ENCODE measurements at places on chromosomes 16 and 17. TPM values are rescaled to one million over a fixed set of nuclear protein-coding genes. Genes with fewer than 3 reads are reported as not detected.

GRCh38 chr16:70688246-70688742 lies 2.4 kb upstream of the MTSS2 start:
- DNase-seq, result no peak
- H3K36me3 ChIP-seq, result no peaks in the 10 kb centered on the region
- no peak overlapping the region for H3K4me3 ChIP-seq
- H3K27me3 ChIP-seq, result peaks cover 9% of the 10 kb centered on the region

DNA sequence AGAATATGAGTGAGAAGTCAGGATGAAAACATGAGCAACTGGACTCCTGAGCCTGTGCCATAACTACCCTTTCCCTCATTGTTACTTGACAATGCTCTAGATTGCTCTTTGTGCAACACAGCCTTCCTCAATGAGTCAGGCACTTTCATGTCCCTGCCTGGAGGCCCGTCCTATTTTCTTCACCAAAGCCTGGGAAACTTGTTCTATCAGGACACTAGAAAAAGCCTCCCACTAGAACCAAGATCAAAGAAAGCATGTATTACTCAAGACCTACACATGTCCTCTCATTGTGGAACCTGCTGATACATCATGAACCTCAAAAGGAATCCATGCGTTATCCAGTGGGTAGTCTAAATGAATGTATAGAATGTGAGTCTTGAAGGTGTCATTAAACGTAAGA lies 624.5 kb downstream of the TOX3 start:
- no peaks in the 10 kb centered on the region for H3K4me1 ChIP-seq
- H3K27ac ChIP-seq, result no peak overlapping the region
- no peak overlapping the region for H3K4me3 ChIP-seq
- DNase-seq, result no peak

- H3K27me3 ChIP-seq, result peaks cover 20% of the 10 kb centered on the region
- H3K27ac ChIP-seq, result no peak overlapping the region
- H3K4me1 ChIP-seq, result no peaks in the 10 kb centered on the region
- H3K4me3 ChIP-seq, result no peak overlapping the region
These were observed 63.9 kb upstream of the HLF start for GRCh38 chr17:55200904-55201303.

GRCh38 chr16:29891525-29892457 lies 7.6 kb downstream of the SEZ6L2 start:
- no peaks in the 10 kb centered on the region for H3K4me1 ChIP-seq
- H3K27ac ChIP-seq, result no peak overlapping the region
- H3K27me3 ChIP-seq, result no peaks in the 10 kb centered on the region
- no peaks in the 10 kb centered on the region for H3K36me3 ChIP-seq
- no peak for DNase-seq

DNA sequence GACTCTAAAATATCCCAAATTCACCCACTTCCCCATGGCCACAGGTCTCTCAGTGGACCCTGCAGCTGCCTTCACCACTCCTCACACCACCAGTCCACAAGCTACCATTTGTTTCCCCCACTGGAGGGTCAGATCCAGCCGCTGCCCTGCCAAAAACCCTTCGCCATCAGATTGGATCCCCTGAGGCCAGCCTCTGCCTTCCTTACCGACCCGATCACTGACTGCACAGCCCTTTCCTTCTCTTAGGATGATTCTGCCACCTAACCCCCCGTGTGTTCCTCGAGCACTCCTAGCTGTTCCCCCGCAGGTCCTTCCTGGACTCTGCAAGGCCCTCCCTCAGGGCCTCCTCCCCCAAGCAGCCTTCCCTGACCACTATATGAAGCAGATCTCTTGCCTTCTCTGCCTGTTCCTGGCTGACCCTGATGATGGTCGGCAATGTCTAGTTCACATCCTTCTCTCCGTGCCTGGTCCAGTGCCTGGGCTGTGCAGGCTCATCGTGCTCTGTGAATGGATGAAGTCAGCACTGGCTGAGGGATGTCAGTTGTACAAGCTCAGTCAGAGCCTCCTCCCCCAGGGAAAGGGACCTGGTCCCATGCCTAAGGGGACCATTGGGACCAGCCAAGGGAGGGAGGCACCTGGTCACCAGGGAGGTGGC lies 46.0 kb downstream of the CPNE2 start:
- peaks cover 65% of the 10 kb centered on the region for H3K4me1 ChIP-seq
- H3K27me3 ChIP-seq, result no peaks in the 10 kb centered on the region
- H3K36me3 ChIP-seq, result peaks cover 14% of the 10 kb centered on the region
- peak overlapping the region; percentile 36 for H3K27ac ChIP-seq

DNA sequence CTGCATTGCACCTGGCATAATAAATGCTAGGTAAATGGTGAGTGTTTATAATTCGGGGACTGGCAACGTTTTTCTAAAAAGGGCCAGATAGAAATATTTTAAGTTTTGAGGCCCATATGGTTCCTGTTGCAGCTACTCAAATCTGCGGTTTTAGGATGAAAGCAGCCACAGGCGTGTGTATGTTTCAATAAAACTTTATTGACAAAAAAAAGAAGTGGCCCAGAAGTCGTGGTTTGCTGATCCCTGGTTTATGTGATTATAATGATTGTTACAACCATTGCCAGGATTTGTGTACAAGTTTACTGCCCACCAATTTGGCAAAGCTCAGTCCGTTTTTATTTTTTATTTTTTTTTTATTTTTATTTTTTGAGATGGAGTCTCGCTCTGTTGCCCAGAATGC lies 536.1 kb downstream of the XYLT1 start:
- no peak overlapping the region for H3K27ac ChIP-seq
- DNase-seq, result no peak
- peaks cover 13% of the 10 kb centered on the region for H3K27me3 ChIP-seq

- peaks cover 36% of the 10 kb centered on the region for H3K36me3 ChIP-seq
- H3K4me1 ChIP-seq, result peaks cover 12% of the 10 kb centered on the region
- H3K27ac ChIP-seq, result peak overlapping the region; percentile 57
- no peaks in the 10 kb centered on the region for H3K27me3 ChIP-seq
- H3K4me3 ChIP-seq, result no peak overlapping the region
- DNase-seq, result no peak
These were observed 5.7 kb downstream of the TMED6 start for GRCh38 chr16:69345923-69346322.

Gene TCAP
- total RNA-seq, result 1.8 TPM

Gene GCGR
- total RNA-seq, result not detected

Gene CCL5
- 301 TPM for total RNA-seq
